ENCODE measurements at places on chromosomes 1 and 21.
A peak's percentile ranks its signal among the peaks of the same experiment; 100 is the strongest.

DNA sequence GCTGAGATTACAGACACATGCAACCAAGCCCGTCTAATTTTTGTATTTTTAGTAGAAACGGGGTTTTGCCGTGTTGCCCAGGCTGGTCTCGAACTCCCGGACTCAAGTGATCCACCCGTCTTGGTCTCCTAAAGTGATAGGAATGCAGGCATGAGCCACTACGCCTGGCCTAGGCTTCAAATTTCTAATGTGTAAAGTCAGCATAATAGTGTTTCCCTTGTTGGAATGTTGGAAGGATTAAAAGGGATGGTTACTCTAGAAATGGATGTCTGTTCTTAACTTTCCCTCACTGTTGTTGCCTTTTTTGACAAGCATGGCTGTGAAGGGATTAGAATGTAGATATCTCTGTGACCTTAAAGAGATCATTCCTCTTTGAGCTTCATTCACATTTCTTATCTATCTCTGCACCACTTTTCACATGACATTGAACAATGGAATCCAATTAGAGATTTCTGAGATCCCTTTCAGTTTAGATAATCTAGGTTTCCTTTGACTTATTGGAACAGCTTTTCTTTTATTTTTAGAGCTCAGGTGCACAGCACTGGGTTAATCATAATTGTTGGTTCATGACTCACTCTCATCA is 33.7 kb downstream of the NFASC start:
- no peak for DNase-seq

DNA sequence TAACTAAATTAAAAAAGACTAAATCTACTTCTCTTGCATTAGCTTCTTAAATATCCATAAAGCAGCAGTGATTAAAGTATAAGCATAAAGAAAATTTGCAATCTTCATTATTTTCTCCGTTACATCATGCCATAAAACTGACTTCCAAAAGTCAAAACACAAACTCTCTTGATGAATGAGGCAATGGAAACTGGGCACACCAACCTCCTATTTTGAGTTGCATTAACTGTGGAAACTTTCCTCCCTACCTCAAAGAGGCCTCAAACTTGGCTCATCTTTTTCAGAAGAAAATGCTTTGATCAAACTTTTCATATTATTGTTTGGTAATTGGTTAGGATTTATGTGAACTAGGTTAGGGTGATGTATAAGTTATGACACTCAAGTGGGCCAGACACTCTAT is 4.1 kb upstream of the BTG3 start:
- no peak for DNase-seq

- no peak for DNase-seq
Measured at GRCh38 chr1:201888282-201889089, at the start of gene SHISA4. SHISA4 (plus strand) TSS chr1:201888898; CDS start chr1:201888995, 97 bp downstream.

DNA sequence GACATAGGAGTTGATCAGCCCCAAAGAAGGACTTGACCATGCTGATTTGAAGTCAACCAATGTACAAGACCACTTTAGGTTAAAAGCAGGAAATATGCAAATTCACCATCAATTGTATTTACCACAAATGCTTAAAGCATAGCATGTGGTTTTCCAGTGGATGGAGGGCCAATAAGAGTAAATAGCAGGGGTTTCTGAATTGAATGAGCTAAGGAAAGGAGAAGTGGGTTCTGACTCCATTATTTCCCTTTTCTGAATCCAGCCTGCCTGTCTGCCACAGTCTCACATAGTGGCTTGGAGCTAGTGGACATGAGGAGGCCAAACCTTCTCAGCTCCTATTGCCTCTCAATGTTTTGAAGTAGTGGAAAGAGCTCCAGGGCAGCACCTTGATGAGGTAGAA is 7.2 kb upstream of the TNFSF18 start:
- no peak for DNase-seq

DNA sequence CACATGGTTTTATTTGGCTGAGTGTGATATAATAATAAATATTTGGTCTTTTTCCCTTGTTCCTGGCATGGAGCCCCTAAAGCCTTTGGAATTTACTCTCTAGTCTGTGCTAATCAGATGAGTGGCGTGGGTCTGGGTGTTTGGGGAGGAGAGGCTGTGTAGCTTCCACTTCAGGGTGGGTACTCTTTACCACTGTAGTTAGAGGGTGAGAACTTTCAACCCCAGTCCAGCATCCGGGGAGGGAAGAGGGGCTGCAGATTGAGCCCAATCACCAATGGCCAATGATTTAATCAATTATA is 20.0 kb downstream of the USP25 start:
- DNase-seq = no peak

GRCh38 chr1:22342734-22343191 is 108.9 kb upstream of the ZBTB40 start:
- DNase-seq = no peak

DNA sequence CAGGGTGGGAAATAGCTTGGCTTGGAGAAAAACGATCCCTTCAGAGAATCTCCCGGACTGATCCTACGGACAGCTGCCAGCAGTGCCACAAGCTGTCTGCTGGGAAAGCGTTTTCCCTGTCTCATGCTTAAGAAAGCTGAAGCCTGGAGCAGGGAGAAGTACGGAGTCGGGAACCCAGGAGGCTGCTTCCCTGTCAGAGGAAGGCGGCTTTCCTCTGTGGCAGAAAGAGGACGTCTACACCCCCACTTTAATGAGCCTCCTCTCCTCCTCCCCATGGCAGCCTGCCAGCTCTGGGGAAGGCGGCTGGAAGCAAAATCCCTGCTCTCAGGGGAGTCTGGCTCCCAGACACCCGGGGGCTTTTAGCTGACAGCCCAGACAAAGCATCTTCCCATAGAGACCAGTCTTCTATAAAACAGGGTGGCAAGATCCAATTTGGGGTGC is 7.3 kb downstream of the KIF21B start:
- no peak for DNase-seq

- DNase-seq = no peak
Measured at GRCh38 chr1:232201024-232201423, 428.9 kb downstream of the SIPA1L2 start.

DNA sequence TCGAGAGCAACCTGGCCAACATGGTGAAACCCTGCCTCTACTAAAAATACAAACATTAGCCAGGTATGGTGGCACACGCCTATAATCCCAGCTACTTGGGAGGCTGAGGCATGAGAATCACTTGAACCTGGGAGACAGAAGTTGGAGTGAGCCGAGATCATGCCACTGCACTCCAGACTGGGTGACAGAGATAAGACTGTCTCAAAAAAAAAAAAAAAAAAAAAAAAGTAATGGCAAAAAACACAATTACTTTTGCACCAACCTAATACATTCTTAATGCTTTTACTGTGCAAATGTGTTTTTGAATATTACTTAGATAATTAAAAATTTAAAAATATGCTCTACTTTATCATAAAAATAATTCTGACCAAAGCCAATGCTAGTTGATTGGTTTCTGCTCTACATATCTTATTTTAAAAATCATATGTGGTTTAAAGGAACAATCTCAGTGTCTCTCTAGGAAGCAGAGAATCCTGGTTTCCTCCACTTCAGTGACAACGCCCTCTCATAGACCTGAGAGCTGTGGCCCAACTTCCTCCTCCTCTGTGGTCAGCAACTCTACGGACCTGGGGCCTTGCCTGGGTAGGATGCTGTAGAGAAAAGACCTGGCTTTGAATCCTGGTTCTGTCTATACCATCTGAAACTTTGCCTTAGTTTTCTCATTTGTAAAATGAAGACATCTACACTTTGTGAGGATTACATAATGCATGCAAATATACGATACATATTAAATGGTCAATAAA is 64.7 kb downstream of the TGFBR3 start:
- no peak for DNase-seq

DNA sequence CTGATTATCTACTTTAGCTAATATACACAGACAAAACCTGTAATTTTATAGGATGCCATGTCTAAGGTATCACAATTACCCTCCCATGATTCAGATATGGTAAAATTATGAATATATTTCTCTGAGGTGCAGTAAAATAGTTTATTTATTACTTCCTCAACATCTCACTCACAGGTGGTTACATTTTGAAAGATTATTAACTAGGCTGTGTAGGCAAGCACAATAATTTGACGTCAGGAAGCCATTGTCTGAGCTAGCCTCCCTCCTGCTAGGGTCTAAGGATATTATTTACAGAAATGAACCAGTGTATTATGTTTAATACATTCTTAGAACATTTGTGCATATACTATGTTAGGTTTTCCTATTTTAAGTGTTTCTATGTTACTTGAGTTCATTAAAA is 69.9 kb upstream of the ADGRL2 start:
- no peak for DNase-seq

DNA sequence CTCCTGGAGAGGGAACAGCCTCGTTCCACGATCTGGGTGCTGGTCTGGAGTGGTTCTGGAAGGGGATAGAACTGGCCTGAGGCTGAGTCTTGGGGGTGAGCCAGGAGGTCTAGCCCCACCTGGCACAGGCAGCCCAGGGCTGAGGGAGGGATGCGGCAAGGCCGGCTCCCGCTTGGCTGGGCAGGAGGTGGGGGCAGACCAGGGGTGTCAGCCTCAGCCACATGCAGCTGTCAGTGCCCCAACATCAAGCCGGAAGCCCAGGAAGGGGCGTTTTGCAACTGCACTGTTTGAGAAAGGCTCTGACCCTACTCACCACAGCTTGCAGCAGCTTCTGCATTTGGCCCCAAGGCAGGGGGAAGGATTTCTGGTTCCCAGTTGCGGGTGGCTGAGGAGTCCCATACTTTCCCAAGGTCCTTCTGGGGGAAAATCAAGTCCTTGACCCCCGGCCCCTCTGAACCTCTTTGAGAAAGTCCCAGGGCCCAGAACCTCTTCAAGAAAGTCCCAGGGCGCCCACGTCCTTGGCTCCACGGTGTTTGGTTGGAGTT is 2.0 kb downstream of the EFHD2 start:
- peak; percentile 77 for DNase-seq

- no peak for DNase-seq
Measured at GRCh38 chr1:40944841-40945430, 34.6 kb upstream of the CTPS1 start.

GRCh38 chr1:163877016-163877415 is 555.3 kb downstream of the NUF2 start:
- DNase-seq = no peak

- no peak for DNase-seq
Measured at GRCh38 chr21:16536140-16536539, 806.4 kb downstream of the USP25 start.

GRCh38 chr1:61523893-61524605 is 200.9 kb downstream of the TM2D1 start:
- no peak for DNase-seq

GRCh38 chr1:213622365-213623063 is 365.3 kb upstream of the PROX1 start:
- DNase-seq = no peak

GRCh38 chr1:245621589-245621988 is 466.8 kb downstream of the KIF26B start:
- DNase-seq = no peak

DNA sequence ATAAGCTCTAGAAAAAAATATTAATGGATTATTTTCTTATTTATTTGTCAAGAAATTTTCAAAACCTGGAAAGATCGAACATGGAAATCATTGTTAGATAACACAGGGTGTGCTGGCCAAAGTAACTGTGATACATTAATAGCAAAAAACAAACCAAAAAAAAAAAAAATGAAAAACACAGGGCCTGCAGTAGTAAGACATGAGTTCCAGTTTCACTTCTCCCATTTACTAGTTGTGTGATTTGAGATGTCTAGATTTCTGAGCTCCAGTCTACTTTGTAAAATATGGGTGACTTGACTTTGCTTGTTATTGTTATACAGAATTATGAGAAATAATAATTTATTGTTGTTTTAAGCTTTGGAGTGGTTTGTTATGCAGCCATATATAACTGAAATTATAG is 13.6 kb downstream of the FAM177B start:
- DNase-seq = peak; percentile 44

DNA sequence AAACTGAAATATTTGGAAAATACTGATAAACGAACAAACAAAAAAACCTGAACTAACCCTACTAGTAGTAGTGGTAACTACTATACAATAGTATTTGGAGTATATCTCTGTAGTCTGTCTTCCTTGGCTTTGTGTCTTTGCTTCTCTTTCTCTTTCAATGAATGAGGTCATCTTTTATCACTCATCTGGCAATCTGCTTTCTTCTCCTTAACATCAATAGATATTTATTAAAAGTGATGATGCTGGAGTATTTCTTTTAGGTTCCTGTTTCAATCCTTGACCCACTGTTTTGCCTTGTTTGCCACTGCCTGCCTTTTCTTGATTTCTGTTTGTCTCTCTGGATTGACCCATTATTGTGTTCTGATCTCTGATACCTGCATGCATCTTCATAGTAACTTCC is 71.5 kb downstream of the ROR1 start:
- DNase-seq = no peak

DNA sequence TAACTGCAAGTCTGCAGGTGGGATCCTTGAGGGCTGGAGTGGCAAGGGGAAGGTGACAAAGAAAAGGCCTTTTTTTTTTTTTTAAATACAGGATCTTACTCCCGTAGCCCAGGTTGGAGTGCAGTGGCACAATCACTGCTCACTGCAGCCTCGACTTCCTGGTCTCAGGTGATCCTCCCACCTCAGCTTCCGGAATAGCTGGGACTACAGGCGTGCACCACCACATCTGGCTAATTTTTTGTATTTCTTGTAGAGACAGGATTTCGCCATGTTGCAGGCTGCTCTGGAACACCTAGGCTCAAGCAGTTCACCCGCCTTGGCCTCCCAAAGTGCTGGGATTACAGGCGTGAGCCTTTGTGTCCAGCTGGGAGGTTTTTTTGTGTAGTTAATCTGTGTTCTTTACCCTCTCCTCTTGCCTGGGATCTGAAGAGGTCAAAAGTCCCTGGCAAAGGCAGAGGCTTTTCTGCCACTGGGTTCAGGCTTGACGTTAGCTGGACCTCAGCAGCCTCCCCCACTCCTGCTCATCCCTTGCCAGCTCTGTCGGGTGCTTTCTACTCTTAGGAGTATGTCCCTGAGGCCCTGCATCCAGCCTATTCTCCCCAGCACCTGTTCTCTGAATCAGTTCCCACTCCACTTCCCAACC is 5.2 kb downstream of the IL6R start:
- no peak for DNase-seq

DNA sequence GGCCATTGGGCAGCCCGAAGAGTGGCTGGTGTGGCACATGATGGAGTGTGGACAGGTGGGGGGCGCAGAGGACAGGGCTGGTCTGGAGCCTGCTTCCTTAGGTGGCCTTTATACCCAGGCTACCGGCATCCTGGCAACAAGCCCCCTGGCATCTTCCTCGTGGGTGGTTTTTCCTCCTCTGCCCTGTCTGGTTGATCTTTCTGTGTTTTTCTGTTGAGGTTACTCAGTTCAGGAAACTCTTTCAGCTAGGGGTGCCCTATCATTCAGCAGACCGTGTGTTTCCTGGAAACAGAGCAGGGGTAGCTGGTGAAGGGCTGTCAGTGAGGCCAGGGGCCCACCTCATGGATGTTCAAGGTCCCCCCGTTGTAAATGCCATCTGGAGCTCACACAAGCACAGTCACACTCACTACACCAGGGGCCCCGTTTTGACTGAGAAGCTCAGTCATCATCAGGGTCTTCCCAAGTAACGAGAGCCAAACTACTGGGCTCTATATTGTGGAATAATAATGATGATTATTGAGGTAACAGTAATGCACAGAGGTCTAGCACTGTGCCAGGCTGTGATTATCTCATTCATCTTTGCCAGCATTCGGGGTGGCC is at the start of gene KRTAP12-4:
KRTAP12-4 (minus strand) TSS at position 84 of the 600 bp plus-strand sequence; CDS start at position 39, 45 bp downstream.
- no peak for DNase-seq
